CD8-positive, alpha-beta memory T cell (primary cell): ENCODE measurements at places on chromosomes 5 and 9.

DNA sequence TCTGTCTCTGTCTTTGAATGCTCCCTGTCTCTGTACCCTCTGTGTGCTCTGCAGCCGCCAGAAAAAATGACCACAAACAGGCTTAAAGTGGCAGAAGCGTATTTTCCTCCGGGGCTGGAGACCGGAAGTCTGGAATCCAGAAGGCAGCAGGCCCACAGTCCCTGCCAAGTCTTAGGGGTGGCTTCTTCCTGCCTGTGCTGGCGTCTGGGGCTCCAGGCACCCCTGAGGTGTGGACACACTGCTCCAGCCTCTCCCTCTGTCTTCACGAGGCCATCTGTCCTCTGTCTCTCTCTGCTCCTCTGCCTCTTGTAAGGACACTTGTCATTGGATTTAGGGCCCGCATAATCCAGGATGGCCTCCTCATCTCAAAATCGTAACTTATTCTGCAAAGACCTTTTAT is 298.4 kb upstream of the IRX4 start:
- DNase-seq, result no peak

- no peak for DNase-seq
Observed at GRCh38 chr5:56481428-56482357, 248.6 kb upstream of the ANKRD55 start.

DNA sequence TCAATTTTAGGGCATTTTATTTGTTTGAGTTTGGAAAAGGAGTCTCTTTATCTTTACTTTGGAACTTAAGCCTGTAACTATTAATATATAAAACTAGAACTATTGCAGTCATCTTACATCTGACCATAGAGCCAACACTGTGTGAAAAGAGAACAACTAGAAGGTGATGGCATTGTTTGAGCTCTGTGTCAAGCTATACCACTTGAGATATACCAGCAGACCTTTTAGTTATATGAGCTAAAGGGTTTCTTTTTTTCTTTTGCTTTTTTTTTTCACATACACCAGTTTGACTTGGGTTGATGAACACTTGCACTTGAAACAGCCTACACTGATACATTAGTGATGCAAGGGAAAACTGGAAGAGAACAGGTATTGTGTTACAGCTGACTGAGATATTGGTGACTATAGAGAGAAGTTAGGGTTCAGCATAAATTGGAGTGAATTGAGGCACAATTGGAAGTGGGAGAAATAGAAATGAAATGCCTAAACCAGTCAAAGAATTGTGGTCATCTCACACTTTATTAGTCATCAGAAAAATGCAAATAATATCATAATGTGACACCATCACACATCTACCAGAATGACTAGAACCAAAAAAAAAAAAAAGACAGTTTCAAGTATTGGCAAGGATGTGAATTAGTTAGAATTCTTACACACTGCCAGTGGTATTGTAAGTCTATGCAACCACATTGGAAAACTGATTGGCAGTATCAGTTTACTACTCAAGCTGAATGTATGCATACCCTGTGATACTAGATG is 60.9 kb downstream of the ADRB2 start:
- no peak for DNase-seq

- no peak for DNase-seq
Observed at GRCh38 chr5:124104344-124104743, 592.4 kb downstream of the CSNK1G3 start.

DNA sequence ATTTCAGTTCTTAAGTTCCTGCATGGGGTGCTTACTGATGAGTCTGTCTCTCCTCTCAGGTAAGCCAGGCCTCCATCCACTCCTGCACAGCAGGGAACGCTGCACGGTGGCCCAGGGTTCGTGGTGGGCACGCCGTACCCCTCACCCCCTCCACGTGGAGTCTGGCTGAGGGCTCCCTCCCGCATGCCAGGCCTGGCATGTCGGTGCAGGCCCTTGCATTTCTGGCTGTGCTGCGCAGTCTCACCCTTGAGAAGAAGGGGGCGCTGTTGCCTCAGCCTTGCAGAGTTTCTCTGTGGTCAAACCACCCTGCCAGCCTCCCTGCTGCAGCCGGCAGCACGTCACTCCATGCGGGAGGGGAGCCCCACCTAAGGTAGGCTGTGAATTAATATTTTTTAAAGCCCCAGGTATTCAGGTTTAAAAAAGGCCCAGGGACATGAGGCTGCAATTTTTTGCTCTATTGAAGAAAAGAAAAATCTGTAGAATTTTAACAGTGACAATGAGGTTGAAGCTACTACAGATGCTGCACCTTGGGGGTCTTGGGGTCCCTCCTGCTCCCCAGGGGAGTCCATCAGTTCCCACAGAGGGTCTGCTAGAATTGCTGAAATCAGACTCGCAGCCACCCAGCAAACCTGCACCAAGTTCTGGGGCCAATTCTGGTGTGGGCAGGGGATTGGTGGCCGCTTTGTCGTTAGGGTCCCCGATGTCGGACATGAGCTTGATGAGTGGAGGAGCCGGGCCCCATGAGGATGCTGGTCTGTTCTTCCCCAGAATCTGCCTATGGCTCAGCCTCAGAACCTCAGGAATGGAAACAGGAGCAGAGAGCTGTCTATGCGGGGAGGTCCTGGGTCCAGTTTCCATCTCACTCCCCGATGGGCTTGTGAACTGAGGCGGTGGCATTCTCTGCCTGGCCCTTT is 52.6 kb downstream of the TENT4A start:
- DNase-seq, result no peak

- DNase-seq, result no peak
Observed at GRCh38 chr5:151685749-151686673, 704 bp downstream of the SPARC start.

DNA sequence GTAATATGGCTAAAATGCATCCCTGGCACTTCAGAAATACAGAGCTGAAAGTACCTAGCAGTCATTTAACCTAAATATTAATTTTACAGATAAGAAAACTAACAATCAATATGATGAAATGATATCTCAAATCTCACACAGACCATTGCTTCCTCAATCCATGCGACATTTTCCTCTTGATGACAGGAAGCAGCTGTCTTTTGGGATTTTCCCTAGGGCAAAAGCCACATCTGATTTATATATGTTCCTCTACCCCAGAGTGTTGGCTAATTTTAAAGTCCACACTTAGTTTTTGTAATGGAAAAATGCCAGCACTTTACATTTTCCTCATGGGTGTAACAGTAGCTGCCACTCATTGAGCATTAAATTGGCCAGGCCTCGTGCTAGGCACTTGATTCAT is 47.7 kb upstream of the ITGA1 start:
- no peak for DNase-seq

DNA sequence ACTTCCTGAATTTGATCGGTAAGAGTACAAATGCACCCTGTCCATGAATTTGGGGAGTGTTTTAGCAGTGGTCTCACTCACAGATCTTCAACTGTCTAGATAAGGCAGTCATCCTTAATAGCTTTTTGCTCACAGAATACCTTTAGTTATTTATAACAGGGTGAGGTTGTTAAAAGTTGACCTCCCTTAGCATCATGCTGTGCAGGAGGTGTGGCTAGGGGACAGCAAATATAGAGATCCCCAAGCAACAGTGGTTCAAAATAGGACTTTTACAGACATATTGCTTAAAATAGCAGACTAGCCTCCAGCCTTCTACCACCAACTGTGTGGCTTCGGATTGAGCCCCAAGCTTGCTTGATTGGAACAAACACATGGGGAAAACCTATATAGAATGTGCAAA is 724.4 kb downstream of the TLE1 start:
- no peak for DNase-seq

DNA sequence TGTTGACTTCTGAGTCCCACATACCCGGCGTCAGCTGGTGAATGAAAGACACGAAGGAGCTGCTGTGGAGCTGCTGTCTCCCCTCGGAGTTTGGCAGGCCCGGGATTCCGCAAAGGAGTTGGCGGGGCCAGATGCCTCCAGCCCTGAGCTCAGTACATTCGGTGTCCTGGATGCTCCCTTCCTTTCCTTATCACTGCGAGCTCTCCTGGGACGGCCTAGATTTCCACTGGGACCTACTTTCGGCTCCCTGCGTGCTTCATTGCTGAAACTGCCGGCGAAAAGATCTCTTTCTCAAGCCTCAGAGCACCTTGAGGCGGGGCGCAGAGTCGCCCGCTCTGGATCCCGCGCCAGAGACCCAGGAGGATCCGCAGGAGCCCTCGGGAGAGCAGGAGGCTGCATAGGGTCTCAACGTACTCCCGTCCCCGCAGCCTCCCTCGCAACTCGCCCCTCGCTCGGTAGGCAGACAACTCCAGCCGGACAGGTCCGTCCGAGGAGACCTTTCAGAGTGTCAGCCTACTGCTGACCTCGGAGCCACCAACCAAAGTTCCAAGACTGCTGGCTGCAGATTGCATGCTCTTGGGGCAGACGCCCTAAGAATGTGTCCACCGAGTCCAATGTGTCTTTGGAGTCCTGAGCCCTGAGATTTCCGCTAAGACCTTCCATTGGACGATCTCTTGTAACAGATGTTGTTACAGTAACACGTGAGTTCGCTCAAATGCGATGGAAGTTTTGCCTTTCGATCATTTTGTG is 6.1 kb downstream of the ANXA2R start:
- no peak for DNase-seq
